ENCODE measurements at places on chromosomes 5 and 9. TPM values are rescaled to one million over a fixed set of nuclear protein-coding genes. Genes with fewer than 3 reads are reported as not detected.
A peak's percentile ranks its signal among the peaks of the same experiment; 100 is the strongest.

Gene UNC5A
- total RNA-seq = 99.3 TPM

Gene GPR21
- 17.7 TPM for total RNA-seq

GRCh38 chr9:85262333-85262732 is 479.4 kb downstream of the AGTPBP1 start:
- DNase-seq = no peak

- DNase-seq = peak; percentile 79
These were observed at the start of gene DPYSL3 for GRCh38 chr5:147509710-147510651. Gene DPYSL3, minus strand, starts transcription at chr5:147510068. Its CDS starts 210 bp downstream, at chr5:147509858.

DNA sequence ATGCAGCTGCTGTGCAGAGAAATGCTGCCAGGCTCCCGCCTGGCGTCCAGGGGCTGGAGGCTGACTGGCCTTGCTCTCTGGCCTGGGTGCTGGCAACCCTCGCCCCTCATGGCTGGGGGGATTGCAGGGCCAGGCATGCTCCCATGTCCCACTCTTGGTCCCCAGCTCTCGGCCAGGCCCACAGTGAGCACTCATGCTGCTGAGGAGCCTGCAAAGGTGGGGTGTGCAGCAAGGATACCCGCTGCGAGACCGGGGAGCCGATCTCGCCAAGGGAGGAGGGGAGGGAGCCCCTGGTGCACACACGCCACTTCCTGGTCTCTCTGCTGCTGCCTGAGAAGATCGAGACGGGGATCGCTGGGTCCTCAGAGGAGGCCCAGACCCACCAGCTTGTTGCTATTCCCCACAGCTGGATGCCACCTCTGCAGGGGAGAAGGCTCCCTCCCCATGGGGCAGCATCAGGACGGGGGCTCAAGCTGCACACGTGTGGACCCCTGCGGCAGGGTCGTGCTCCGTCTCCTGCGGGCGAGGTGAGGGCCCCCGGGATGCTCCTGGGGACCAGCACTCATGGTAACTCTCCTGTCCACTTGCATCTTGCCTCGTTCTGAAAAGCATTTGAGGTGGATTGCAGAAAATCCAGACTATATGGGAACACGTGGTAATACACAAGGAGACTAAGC is 14.3 kb upstream of the CACFD1 start:
- no peak for DNase-seq

Measured in dorsolateral prefrontal cortex (tissue), 122 donors.